Keratinocyte (primary cell): ENCODE measurements at places on chromosomes 1 and 21. TPM values are rescaled to one million over a fixed set of nuclear protein-coding genes. Genes with fewer than 3 reads are reported as not detected.

Gene TNFRSF4
- 0.04 TPM in 1 of 3 replicates, not detected in the others for polyA plus RNA-seq

DNA sequence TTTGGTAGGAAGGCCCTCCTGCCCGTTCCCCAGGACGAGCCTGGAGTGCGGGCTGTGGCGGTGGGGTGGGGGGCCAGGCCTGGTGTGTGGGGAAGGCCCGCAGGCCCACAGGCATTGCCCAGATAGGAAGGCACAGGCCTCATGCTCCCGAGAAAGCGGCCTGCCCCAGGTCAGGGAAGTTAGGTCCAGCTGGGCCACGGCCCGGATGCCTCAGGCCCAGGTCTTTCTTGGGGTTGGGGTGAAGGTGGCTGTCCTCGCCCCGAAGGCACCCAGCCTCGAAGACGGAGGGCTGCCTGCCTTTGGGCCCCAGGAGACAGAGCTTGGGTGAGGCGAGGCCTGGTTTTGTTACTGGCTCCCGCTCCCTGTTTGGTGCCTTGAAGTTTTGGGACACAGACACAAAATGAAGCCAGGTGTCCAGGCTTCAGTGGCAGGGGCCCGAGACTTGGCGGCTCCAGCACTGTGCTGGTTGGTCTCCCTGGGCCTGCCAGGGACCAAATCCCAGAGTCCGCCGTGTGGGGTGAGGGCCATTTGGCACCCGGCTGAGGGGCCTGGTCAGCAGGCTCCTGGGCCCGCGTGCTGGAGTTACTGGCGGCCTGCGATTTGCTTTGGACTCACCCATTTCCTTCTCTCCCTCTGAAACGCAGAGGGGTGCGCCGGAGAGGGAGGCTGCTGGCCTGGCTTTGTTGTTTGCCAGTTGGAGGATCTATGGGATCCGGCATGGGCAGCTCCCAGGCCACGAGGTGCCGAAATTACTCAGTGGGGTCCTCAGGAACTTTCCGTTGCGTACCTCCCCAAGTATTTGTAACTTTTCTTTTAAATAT lies 2.0 kb downstream of the SKI start:
- DNase-seq = no peak

DNA sequence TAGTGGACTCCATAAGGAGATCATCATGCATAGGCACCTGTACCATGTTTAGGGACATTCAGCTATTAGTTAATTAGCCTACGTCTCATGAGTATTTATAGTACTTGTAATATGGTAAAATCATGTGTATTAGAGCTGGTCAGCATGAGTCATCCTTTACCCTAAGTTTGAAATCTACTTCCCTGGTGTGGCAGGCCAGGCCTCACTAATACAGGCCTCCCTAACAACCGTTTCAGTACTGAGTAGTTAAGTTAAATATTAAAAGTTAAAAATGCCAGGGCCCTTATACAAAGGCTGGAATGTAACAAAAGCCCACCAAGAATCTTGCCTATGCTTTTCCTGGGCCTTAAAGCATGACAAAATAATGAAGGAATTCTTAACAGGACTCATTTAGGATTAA lies 356.3 kb upstream of the DPYD start:
- no peak for DNase-seq

DNA sequence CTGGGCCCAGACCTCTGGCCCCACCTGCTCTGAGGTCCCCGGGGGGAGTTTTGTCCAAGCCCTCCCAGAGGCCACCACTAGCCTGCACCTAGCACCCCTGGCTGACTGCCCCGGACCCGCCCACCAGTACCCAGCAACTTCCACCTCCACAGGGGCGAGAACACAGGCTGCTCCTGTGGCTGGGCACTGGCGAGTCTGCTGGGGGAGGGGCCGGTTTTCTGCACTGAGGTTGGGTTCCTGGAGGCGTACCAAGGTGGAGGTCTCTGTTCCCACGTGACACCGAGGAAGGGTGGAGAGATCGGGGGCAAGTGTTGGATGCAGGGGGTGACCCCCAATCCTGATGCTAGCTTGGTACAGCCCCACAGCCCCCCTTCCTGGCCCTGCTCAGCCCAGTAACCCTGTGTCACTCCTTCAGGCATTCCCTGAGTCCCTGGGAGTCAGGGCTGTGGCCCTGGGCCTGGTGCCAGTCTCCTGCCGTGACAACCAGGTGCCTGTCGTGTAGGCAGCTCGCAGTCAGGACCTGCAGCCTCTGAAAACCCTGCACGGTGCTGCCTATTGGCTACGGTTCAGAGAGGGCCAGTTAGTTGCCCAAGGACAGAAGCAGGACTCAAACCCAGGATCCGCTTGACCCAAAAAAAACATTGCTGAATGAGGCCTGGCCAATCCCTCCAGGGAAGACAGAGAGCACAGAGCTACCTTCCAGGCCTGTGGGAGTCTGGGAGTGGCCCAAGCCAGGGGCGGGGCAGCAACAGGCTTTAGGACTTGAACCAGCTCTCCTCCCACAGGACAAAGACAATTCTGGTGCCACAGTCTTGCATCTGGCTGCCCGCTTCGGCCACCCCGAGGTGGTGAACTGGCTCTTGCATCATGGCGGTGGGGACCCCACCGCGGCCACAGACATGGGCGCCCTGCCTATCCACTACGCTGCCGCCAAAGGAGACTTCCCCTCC lies 3.1 kb downstream of the ESPN start:
- no peak for DNase-seq

GRCh38 chr1:3924186-3924824 lies 24.2 kb upstream of the C1orf174 start:
- no peak for DNase-seq

Gene RGSL1
- polyA plus RNA-seq = not detected in 3 replicates

GRCh38 chr1:28229089-28229488 lies 3.7 kb downstream of the DNAJC8 start:
- no peak for DNase-seq

GRCh38 chr21:45304945-45305344 lies 17.2 kb upstream of the POFUT2 start:
- no peak for DNase-seq

- DNase-seq = no peak
Measured at GRCh38 chr1:52190500-52191252, 48.8 kb downstream of the ZFYVE9 start.

Gene UTS2
- not detected in 3 replicates for polyA plus RNA-seq

DNA sequence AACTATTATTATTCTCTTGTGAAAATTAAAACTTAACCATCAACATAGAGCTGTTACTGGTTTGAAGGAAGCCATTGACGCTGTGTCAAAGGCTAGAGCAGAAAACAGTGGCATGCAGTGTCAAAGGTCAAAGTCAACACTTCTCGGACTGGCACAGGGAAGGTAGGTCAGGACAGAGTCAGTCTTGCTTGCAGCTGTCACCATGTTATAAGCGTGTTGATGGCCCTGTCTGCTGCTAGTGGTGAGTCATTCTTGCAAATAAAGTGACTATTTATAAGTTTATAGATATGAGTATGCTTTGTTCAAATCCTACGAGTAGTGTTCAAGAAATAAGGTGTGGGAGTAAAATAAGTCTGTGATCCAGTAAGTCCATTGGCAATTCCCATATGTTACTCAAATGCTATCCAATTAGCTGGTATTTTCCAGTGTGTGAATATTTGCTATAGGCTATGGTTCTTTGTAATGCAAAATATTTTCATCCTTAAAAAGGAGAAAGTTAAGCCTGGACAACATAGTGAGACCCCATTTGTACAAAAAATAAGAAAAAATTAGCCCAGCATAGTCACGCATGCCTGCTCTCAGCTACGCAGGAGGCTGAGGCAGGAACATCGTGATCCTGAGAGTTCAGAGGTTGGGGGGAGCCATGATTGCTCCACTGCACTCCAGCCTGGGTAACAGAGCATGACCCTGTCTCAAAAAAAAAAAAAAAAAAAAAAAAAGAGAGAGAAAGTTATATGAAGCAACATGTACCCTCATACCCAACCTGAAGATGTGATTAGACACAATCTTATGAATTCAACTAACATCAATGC lies 26.3 kb upstream of the TINAGL1 start:
- no peak for DNase-seq

GRCh38 chr1:180165509-180166435 lies 11.1 kb downstream of the QSOX1 start:
- no peak for DNase-seq

- DNase-seq = no peak
Measured at GRCh38 chr21:28230559-28230958, 762.1 kb downstream of the LTN1 start.

DNA sequence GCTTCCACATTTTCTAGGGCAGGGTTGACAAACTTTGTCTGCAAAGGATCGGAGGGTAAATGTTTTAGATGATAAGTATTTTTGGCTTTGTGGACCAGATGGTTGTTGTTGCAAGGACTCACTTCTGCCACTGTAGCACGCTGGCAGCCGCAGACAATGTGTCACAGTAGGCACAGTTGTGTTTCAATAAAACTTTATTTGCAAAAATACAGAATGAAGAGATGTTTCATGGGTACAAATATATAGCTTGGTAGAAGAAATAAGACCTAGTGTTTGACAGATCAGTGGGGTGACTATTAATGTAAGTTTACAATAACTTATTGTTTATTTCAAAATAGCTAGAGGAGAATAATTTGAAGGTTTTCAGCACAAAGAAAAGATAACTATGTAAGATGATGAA lies 127.8 kb downstream of the GRIK3 start:
- DNase-seq = no peak

Gene MAP1LC3C
- not detected in 3 replicates for polyA plus RNA-seq

GRCh38 chr1:30058970-30059369 lies 664.4 kb downstream of the MATN1 start:
- DNase-seq = peak; percentile 64
